ENCODE measurements at places on chromosomes 5 and 9.

GRCh38 chr5:54601411-54602230 lies 84.1 kb downstream of the SNX18 start:
- DNase-seq: no peak

DNA sequence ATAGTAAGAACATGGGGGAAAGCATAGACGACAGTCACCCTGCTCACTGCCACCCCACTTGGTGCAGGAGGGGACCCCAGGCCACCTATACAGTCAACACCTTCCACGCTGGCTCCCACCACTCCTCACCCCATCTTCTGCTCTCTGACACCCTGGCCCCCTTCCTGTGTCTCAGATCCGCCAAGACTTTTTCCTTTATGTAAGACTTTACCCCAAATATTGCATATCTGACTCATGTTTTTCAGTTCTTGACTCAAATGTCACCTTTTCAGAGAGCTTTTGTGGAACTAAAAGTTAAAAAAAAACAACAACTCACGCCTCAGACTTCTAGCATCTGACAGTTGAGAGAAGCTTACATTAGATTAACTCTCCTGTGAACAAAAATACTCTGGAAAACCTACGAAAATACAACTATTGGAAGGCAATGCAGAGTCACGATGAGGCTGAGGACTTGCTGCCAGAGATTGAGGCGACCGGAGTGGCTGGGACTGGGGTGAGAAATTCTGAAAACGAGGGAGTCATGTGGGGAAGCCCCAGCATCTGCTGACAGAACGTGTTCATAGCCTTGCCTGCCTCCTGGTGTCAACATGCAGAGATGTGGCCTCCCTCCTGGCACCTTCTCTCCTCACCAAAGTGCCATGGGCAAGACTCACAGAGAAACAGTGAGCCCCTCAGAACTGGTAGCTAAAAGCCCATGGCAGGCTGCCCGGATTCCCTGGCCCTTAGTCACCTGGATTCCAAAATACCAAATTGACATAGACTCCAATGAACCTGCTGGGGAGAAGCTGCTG lies 22.4 kb upstream of the FCN2 start:
- DNase-seq: no peak

DNA sequence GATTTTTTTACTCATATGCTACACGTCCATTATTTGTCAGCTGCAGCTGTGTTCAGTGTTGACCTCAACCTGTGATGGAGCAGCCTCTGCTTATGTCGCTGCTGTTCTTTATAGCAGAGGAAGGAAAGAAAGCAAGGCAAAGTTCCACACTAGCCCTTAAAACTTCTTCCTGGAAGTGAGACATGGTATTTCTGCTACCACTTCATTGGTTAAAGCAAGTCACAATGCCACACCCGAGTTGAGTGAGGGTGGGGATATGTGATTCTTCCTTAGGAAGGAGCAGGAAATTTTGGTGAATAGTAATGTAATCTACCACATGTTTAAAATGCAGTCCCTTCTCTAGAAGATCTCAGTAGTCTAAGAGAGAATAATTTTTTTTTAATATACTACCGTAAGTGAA lies 224.8 kb upstream of the DMRT1 start:
- no peak for DNase-seq

GRCh38 chr5:28558196-28558595 lies 1519.8 kb upstream of the CDH9 start:
- DNase-seq: no peak

DNA sequence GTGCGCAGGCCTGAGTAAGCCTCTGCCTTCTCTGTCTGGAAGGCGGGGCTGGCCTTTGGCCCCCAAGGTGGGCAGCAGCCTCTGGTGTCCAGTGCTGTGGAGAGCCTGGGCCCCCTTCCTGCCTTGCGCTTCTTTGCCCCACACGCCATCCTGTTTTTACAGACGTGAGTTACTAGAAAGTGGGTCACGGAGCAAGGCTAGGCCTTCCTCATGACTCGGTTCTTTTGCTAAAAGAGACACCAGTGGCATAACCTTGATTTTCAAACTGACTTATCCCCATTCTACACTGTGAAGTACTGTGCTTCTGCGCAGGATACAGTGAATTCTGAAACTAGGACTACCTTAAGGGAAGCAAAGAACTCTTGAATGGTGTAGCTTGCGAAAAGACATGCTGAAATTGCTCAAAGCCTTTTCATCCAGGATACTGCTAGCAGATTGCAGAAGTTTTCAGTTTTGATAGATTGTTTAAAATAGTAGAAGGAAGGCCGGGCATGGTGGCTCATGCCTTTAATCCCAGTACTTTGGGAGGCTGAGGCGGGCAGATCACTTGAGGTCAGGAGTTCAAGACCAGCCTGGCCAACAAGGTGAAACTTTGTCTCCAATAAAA lies 7.2 kb downstream of the ROPN1L start:
- no peak for DNase-seq

- DNase-seq: no peak
Measured at GRCh38 chr5:27652505-27652904, 614.1 kb upstream of the CDH9 start.

- DNase-seq: no peak
Measured at GRCh38 chr9:99116003-99116411, 11.1 kb downstream of the TGFBR1 start.

GRCh38 chr5:162037431-162037830 lies 30.1 kb upstream of the GABRG2 start:
- DNase-seq: no peak

DNA sequence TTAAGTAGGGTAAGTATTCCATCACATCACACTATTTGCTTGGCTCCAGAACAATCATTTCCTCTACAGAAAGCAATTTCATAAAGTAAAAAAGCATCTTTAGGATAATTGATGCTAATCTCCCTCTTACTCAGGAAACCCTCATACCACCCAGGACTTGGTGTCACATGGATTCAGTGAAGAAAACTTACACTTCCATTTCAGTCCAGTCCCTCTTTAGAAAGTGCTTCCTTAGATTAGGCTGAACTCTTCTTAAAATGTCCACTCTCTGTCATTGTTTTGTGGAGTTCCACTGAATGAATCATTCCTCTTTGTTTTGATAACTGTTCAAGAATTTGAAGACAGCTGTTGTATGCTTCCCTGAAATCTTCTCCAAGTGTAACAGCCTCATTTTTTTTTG lies 144.0 kb upstream of the ZNF462 start:
- no peak for DNase-seq

- DNase-seq: no peak
Measured at GRCh38 chr9:73411494-73411893, 259.8 kb downstream of the ANXA1 start.

DNA sequence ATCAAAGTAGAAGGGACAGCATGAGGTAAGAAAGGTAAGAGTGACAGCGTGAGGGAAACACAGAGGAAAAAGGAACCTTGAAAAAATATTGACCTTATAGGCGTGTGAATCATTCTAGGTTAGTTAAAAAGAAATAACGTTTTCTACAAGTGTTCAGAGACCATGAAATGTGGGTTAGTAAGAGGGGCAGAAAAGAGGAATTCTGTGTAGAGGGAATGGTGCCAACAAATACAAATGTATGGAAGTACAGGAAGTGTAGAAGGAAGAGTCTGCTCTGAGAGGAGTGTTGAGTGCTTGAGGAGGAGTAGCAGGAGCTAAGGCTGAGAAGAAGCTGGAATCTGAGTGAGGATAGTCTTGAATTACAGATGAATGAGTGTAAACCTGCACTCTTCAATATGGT lies 418.6 kb upstream of the RIOK2 start:
- no peak for DNase-seq

Data from stimulated activated CD4-positive, alpha-beta T cell treated with anti-CD3 and anti-CD28 coated beads, Interleukin-12 subunit alpha, Interleukin-12 subunit beta, amount 100 ng/mL, for 24 hours (primary cell).